Hepatic stellate cell (primary cell): ENCODE measurements at places on chromosomes 2 and 18.

GRCh38 chr2:189086710-189087109, 92.9 kb downstream of the COL5A2 start:
- peak; percentile 38 for DNase-seq

DNA sequence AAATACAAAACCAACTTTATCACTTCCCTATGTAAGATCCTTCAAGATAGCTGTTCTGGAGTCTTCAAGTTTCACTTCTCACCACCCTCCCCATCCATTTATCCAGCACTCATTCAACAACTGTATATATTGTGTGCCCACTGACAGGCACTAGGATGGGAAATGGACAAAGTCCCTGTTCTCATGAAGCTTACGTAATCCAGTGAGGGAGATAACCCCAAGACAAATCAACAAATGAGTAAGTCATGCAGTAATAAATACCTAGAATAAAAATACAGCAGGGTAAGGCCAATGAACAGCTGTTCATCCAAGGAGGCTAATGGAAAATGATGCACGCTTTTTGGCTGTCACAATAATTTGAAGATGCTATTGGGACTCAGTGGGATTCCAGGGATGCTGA, 133.8 kb downstream of the MEMO1 start:
- no peak for DNase-seq

- no peak for DNase-seq
These were observed 66.0 kb upstream of the CCDC85A start for GRCh38 chr2:56117764-56118163.

DNA sequence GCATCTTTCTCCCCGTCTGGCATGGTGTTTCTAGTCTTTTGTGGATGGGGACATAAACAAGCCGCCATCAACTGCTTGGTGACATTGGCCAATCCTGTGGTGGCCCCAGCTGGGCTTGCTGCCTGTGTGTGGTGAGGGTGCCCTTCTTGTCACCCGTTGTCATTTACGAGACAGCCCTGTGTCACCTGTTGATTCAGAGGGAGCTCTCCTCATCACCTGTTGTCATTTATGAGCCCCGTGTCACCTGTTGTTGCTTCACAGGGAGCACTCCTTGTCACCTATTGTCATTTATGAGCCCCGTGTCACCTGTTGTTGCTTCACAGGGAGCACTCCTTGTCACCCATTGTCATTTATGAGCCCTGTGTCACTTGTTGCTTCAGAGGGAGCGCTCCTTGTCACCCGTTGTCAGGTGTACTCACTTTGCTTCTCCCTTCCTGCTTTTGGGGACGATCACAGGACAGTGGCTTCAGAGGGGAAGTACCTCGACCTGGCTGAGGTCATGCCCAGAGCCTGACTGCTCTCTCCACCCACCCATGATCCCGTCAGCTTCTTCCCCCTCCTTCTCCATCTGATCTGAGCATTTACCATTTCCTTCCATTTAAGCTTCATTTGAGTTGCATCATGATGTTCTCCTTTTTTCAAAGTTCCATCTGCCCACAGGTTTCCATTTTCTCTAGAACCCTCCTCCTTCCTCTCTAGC, 29.1 kb downstream of the HPCAL1 start:
- no peak for DNase-seq

GRCh38 chr18:35514752-35515459, 17.1 kb upstream of the INO80C start:
- no peak for DNase-seq

DNA sequence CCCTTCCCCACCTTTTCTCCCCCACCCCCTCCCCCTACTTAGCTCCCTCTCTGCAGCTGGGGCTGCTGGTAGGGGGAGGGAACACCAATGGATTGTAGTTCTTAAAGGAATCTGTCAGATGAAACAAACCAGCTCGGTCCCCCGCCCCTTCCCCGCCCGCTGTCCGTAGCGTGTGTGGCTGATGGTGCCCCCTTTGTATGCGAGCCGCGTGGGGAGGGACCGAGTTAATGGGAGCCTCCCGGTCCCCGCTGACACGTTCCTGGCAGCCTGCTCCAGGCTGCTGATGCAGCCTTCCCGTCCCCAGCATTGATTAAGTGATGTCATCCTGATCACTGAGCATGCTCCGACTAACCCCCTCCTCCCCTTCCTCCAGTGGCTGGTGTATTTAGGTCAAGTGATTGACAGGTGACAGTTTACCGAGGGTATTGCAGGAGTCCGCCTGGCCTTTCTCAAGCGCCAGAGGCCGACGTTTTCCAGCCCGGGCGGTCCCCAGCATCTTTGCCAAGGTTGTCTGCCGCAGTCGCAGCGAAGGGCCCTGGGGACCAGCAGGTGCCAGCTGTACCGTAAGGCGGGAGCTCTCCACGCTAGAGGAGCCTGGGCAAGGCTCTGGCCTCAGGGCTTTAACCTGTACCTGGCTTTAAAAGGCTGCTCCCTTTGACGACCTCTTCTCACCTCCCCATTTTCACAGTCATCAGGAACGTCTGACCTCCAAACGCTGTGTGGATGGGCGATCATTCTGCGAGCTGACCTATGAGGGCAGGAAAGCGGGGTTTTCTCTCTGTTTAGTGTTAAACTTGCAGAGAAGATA, 1.8 kb downstream of the KIF5C start:
- DNase-seq = no peak

GRCh38 chr2:157367704-157368103, 42.1 kb upstream of the ERMN start:
- DNase-seq = no peak

DNA sequence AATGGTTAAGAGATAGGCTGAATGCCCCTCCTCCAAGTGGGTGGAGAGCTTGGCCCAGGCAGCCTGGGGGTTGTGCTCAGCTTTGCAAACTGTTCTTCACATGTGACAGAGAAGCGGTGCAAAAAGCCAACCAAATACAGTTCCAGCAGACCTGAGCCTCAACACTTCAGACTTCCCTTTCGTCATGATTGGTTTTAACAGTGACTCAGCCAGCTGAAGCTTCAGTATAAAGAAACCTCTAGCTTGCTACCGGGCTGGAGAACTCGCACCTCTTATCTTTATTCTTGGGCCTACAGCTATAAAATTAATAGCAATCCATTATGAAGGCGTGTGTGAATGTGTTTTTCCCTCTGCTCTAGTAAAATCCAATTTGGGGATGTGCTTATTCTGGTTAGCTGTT, 20.0 kb downstream of the SETBP1 start:
- no peak for DNase-seq

- DNase-seq = no peak
These were observed 62.9 kb downstream of the PDCL3 start for GRCh38 chr2:100625717-100626116.

DNA sequence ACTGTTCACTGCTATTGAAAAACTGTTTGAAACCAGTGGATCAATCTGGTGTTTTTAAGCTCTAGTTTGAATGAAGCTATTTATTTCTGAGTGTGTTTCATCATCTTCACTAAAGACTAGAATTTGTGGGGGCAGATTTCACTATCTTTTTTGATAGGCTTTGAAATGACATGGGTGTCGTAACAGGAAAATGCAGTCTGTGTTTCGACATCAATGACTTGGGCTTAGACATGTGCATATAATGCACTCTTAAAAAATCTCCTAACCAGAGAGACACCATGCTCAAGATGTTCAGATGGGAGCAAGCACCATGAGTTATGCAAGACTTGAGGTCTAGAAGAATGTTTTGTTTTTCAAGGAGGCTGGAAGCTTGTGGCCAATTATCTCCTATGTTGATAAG, 221.6 kb downstream of the GPD2 start:
- DNase-seq = no peak

GRCh38 chr2:230347659-230348305, 20.8 kb downstream of the SP140L start:
- DNase-seq = no peak

DNA sequence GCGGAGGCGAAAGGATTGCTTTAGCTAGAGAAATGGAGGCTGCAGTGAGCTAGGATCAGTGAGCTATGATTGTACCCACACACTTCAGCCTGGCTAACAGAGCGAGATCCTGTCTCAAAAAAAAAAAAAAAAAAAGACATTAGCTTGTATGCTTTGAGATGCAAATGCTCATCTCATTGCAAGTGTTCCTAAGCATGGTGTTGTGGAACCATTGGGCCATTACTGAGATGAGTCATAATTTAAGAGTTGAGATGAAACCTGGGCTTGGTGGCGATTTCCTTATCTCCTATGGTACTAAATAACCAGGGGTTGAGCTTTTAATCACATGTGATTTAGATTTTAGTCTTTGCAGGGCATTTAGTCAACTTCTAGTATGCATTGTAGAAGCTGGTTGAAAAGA, 2.2 kb downstream of the PLEKHA3 start:
- no peak for DNase-seq

DNA sequence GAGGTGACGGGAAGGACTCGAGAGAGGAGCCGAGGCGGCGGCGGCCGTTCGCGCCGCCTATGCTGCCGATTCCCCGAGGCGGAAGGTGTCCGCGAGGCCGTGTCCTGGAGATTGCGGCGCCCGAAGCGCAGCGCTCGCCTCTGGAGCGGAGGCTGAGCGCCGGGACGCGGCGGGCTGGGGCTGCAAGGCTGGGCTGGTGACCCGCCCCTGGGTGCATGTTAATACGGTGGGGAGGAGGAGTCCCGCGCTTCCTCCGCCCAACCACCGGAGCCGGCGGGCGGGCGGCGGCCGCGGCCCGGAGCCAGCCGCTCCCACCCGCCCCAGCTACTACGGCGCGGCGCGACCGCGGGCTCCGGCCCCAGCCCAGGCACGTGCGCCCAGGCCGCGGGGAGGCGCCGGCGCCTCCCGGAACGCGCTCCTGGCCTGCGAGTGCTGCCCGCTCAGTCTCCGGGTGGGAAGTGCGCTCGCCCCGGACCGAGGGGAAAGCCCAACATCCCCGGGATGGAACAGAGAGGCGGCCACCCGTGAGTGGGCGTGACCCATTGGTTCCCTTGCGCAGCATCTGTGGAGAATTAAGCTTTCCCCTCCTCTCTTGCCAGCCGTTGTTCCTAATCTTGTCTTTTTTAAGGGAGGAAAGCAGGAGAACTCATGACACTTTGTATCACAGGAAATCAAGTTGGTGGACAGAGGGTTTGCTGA, at the start of gene DLGAP1:
TSS of gene DLGAP1 (minus strand) at position 195 of the 699 bp plus-strand sequence.
- no peak for DNase-seq

DNA sequence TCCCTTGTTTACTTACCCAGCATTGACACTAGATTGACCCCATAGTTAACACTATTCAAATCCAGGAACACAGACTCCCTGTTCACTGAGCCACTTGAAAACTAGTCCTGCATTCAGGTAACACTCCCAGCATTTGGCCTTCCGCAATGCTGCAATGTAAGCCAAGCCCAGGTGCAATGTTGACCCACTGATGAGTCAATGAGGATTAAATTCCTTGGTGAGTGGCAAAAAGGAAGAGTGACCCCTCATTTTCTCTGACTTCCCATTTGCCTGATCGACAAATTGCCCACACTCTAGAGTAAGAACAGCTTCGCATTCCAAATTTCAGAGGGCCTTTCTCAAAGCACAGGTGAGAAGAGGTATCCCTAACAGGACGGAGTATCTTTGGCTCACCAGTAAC, 251.9 kb downstream of the FBXO15 start:
- DNase-seq = no peak

- no peak for DNase-seq
These were observed 246.6 kb downstream of the FHOD3 start for GRCh38 chr18:36543991-36544725.

- DNase-seq = no peak
These were observed 207.5 kb downstream of the STK39 start for GRCh38 chr2:168039881-168040280.

GRCh38 chr2:26616706-26617587, 24.2 kb downstream of the CIB4 start:
- DNase-seq = no peak

DNA sequence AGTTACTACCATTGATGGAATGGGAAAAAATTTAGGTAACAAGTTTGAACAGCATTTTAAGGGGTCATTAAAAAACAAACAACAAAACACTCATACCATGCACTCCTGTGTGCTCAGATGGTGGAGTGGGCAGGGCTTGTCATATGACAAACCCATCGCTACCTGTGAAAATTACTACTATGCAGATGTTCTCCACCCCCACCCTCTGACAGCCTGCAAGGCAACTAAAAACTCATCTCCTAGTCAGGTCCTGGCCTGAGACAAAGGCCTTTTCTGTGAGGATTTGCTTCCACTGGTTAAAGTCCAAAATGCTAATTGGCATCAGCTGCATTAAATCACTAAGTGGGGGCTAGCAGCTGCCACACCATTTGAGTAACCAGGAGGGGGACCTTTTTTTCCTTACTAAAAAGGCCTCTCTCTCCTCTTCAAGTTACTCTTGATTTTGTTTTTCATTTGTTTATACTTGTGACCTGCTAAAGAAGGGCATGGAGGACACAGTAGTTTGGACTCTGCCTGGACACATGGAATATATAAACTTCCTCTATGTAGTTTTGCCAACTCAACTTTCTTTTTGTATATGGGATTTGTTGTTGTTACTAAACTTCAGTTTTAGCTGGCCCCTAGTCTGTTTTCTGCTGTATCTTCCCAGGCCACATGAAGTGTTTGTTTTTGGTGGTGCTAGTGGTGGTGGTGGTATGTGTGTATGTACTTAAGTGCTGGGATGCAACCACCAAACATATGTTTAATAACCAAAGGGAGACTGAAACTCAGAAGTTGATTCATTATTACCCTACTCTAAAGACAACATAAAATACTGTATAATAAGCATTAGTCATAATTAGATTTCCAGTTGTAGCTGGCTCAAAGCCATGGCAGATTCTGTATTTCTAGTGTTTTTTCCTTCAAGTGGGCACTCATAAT, 121.3 kb downstream of the MAP4K4 start:
- DNase-seq = no peak

GRCh38 chr2:155391613-155392130, 693.2 kb downstream of the KCNJ3 start:
- DNase-seq = no peak

GRCh38 chr2:98137196-98137595, 50.2 kb downstream of the VWA3B start:
- DNase-seq = no peak

DNA sequence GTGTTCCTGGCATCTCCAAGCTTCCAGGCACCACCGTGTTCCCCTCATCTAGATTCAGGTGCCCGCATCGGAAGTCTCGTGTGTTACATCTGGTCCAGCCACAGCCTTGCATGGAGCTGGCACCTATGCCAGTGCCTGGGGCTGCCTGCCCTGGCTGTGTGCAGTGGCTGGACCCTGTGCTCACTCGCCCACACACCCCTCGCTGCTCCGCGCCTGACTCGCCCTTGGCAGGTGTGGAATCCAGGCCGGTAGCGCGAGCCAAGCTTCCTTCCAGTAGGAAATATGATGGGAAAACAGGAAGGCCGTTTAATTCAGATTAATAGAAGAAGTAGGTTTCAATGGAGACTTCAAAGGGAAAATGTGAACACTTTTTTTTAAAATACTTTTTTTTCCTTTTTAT, 78.0 kb downstream of the PTPN4 start:
- DNase-seq = no peak

- peak; percentile 14 for DNase-seq
These were observed 157.1 kb downstream of the PRPF40A start for GRCh38 chr2:152560166-152560565.

GRCh38 chr2:20516291-20516645, 69.4 kb downstream of the RHOB start:
- no peak for DNase-seq

- DNase-seq = no peak
These were observed 109.6 kb downstream of the ICOS start for GRCh38 chr2:204046145-204046544.

GRCh38 chr2:64625299-64626145, 28.2 kb downstream of the SERTAD2 start:
- no peak for DNase-seq
